ENCODE measurements at places on chromosomes 7 and 10. TPM values are rescaled to one million over a fixed set of nuclear protein-coding genes. Genes with fewer than 3 reads are reported as not detected.

The PPP1R17 gene
- not detected for total RNA-seq

The FFAR4 gene
- total RNA-seq: 0.30 TPM

The ANKRD30A gene
- 0.31 TPM for total RNA-seq

The ASAH2 gene
- total RNA-seq: 0.38 TPM

The SLC18A3 gene
- total RNA-seq: not detected

The SFTPA2 gene
- total RNA-seq: not detected

The UTF1 gene
- total RNA-seq: not detected

The AUTS2 gene
- 2.7 TPM for total RNA-seq

The RELN gene
- total RNA-seq: 0.01 TPM

The LBX1 gene
- total RNA-seq: not detected
